ENCODE measurements at places on chromosomes 6 and 20.

- no peak for DNase-seq
These were observed 6.2 kb downstream of the KCNK5 start for GRCh38 chr6:39223061-39223460.

GRCh38 chr6:2993755-2994317, 5.9 kb upstream of the NQO2 start:
- DNase-seq: peak; percentile 17

DNA sequence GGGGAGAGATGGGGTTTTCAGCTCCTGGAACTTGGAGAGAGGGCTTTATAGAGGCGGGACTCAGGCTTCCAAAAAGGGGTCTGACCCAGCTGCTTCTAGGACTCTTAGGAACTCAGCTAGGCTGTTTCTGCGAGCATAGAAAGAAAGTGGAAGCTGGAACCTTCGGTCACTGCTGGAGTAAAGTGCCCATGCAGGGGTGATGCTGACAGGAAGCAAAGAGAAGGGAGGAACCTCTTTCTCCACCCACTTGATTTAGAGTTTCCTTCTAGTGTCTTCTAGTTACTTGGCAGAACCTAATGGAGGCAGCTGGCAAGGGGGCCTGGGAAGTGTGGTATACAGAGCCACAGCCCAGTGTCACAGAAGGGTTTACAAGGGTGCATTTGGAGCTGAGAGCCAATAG, 283.6 kb downstream of the QKI start:
- DNase-seq: no peak

GRCh38 chr6:170237999-170238740, 52.7 kb downstream of the DLL1 start:
- DNase-seq: no peak

DNA sequence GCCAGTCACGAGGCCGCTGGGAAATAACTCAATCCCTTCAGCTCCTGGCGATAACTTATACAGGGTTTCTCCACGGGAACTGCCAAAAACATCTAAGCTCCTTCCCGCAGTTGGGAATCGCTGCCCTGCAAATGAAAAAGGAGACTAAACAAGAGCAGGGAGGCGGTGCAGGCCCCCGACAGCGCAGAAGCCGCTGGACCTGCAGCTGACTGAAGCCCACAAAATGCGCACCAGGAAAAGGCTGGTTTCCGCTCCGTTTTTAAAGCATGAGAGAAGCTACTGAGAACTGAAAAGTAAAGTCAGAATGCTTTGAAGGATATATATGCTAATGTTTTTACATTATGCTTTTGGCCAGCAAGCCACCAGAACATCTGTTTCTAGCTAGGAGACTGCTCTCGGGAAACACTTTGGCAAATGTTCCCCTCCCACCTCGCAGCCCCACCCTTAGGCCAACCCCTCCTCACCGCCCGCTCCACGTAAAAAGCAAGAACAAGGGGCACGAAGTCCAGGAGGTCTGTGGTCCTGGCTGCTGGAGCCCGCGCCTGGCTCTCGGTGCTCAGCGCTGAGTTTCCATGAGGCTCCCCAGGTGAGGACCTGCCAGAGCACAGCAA, 90.5 kb downstream of the SOD2 start:
- no peak for DNase-seq

DNA sequence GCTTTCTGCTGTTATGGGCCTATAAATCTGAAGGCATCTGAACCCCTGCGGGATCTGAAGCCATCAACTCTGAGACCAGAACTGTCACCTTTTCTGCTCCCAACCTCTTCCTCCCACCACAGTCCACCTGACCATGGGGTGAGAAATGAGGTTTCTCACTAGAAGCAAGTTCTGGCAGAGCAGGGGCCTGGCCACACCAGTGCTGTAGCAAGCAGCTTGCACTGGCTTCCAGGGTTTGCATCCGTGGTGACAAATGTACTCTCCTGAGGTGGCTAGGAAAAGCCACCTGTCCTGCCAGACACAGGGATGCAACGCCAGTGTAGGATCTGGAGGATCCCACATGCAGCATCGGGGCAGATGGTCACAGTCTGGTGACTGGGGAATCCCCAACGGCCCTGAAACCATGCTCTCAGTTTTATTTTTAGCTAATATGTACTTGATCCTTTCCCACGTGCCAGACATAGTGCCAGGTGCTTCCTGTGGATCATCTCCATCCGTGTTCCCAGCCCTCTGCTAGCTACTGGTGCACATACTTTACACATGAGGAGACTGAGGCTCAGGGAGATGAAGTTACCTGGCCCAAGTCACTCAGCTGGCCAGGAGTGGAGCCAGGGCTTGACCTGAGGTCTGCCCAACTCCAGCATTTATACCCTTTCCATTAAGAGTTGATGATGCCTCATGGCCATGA, 122.1 kb upstream of the SPACA1 start:
- DNase-seq: no peak

GRCh38 chr6:72267470-72267869, 354.4 kb upstream of the KCNQ5 start:
- no peak for DNase-seq

- no peak for DNase-seq
These were observed 53.5 kb upstream of the NXT1 start for GRCh38 chr20:23296841-23297701.

- no peak for DNase-seq
These were observed 9.3 kb upstream of the KCNK15 start for GRCh38 chr20:44736170-44737021.

DNA sequence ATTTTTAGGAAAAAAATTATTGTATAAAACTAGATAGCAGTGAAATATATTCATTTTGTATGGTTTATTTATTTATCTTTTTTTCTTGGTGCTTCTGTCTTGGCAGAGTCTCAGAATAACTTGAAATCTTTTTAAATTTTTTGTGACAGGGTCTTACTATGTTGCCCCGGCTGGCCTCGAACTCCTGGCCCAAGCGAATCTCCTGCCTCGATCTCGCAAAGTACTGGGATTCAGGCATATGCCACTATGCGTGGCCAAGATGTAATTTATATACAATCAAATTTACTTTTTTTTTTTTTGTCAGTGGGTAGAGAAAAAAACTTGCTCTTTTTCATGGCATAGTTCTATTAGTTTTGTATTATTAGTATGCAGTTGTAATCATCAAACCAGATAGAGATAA, 13.7 kb downstream of the CBFA2T2 start:
- no peak for DNase-seq

Data from DMS79 treated with DMSO at 0.1 percent for 48 hours (cell line).